Activated T-helper 9 cell treated with anti-CD3 and anti-CD28 coated beads, Interleukin-2, amount 50 U/mL, for 16 hours (primary cell): ENCODE measurements at places on chromosomes 16 and 17.

DNA sequence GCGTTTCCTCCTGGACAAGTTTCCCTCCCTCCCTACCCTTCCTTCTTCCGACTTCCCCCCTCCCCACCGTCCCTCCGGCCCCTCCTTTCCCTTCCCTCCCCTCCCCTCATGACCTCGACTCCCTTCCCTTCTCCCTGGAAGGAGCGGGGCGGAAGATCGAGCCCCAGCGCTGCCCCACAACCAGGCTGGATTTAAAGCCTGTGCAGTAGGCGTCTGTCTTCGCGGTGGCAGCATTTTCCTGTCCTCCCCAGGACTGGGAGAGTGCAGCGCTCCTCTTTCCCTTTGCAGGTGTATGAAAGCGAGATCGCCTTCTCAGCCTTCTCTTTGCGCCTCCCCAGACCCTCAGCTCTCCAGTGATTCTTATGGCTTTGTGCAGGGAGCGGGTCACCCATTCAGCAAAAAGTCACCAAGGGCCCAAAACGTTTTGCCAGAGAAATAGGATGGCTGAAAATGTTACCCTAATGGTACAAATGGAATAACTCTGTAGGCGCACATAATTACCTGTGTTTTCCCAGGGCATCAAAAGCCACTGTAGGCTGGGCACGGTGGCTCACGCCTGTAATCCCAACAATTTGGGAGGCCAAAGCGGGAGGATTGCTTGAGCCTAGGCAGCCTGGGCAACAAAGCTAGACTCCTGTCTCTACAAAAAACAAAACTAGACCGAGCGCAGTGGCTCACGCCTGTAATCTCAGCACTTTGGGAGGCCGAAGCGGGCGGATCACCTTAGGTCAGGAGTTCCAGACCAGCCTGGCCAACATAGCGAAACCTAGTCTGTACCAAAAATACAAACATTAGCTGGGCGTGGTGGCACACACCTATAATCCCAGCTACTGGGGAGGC lies 40.8 kb downstream of the SLFN12L start:
- no peak for DNase-seq

DNA sequence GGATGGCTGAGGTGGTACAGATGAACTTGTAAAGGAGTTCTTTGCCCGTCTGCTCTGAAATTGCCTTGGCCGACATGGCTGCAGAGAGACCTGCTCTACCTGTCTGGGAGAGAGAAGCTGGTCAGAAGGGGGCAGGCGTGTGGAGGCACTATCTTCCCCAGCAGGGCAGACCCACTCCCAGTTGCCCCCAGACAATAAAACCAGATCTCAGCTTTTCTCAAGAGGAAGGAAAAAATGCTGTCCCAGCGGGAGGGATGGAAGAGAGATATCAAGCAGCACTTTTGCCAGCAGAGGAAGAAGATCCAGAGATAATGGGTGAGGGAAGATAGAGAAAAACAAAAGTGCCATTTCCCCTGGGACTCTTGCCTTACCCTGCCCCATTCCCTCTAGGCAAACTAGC lies 5.0 kb downstream of the ACLY start:
- DNase-seq: no peak

DNA sequence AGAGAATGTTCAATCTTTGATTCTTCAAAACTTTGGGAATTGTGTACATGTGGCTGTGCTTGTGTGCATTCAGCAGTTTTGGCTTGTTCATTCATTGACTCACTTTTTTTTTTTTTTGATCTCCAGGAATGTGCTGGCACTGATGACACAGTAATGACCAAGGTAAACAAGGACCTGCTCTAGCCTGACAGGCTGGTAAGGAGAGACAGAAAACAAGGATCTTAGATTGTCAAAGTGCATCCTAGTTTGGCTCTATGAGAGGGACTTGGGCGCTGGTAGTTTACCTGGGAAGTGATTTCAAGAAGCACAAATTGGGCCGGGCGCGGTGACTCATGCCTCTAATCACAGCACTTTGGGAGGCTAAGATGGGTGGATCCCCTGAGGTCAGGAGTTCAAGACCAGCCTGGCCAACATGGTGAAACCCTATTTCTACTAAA lies 233.1 kb upstream of the WSCD1 start:
- DNase-seq: no peak

DNA sequence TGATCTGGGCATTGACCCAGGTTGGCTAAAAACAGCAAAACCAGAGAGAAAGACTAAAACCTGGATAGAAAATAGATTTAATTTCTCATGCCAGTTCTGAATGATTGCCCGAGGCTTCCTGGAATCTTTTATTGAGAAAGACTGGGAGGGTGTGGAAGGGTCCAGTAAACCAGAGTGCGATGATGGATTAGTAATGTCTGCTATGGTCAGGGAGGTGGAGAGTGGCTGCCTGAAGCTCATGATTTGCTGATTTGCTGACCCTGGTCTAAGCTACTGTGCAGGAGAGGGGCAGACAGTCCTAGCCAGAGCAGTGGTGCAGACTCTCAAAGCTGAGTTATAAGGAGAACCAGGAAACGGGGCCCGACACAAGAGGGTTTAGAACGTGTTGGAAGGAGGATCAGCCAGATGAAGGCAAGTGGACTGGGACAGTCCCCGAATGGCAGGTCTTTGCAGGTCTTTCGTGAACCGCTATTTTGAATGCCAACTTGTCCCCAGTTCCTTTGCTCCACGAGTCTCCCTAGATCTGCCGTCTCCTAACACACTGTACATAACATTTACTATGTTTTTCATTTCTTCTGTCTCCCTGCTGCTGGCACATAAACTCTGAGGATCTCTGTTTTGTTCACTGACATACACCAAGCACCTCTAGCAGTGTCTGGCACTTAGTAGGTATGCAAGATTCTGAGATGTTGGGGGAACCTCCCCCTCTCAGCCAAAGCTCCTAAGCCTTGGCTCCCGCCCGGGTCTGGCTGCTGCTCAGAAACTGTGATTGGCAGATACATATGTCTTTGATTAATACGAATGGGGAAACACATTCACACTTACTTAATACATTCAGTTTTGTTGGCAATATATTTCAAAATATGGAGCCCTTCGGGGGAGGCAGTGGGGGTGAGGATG lies 237.3 kb upstream of the TNRC6C start:
- no peak for DNase-seq

DNA sequence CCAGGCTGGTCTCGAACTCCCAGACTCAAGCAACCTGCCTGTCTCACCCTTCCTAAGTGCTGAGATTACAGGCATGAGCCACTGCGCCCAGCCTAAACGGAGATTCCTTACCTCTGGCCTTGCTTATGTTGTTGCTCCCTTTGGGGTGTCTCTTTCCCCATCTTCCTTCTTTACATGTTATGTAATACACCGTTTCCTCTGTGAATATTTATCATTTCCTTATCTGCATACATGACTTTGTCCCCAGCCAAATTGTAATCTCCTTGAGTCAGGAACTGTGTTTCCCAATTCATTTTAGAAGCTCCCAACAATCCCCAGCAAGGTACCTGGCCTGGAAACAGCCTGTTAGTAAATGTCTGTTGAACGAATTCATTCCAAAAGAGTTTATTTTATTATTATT lies 15.7 kb downstream of the COPZ2 start:
- DNase-seq: no peak

DNA sequence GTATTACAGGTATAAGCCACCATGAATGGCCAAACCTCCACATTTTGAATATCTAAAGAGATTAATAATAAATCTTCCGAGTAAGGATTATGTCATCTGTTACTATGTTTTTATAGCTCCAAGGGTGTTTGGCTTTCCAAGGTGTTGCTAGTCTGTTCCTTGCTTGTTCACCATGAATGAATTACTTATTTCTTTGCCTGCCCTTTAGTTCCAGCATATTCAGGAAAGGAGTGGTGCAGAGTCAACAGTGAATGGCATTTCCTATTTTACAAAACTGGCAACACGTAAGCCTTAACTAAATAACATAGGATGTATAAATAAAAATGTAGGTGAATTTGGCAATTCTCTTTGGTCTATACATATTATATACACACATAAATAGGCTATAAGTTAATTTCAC lies 70.3 kb downstream of the MYO1D start:
- no peak for DNase-seq

DNA sequence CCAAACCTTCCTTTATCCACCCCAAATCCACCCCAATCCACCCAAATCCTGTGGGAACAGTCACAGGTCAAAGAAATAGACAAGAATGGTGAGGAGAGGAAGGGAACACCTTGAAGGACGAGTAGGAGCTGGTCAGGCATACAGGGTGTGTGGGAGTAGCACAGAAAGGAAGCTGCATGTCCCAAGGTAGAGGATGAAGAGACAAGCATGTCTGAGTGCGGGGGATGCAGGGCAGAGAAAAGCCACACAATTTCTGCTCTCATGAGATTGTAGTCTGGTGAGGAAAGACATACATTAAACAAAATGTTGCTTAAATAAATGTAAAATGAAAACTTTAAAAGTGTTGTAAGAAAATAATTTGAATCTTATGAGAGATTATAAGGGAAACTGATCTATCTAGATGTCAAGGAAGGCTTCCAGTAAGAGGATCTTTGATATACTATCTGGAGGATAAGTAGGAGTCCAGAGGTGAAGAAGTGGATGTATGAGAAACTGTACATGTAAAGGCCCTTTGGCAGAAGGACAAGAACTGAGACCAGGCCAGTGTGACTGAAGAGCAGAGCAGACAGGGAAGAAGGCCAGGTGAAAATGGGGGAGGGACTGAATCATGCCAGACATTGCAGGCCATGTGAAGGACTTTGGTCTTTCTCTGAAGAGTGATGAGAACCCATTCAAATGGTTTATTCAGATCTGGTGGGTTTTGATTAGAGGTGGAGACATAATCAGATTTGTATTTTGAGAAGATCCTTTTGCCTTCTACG lies 18.6 kb downstream of the TMEM98 start:
- no peak for DNase-seq

DNA sequence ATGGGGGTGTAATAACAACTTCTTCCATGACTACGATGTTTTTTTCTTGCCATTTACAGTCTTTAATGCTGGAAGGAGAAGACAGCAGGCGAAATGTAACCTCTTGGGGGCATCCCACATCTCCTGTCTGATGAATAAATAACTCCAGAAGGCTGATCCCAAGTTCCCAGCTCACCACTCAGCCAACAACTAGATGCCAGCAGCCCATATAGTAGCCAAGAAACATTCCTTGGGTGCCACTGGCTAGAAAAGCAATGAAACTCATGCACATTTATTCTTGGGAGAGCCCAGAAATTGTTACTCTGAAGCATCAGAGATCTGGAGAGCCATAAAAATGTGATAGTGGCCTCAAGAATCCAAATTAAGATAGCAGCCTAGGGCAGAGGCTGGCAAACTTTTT lies 22.7 kb upstream of the TMEM101 start:
- DNase-seq: no peak

DNA sequence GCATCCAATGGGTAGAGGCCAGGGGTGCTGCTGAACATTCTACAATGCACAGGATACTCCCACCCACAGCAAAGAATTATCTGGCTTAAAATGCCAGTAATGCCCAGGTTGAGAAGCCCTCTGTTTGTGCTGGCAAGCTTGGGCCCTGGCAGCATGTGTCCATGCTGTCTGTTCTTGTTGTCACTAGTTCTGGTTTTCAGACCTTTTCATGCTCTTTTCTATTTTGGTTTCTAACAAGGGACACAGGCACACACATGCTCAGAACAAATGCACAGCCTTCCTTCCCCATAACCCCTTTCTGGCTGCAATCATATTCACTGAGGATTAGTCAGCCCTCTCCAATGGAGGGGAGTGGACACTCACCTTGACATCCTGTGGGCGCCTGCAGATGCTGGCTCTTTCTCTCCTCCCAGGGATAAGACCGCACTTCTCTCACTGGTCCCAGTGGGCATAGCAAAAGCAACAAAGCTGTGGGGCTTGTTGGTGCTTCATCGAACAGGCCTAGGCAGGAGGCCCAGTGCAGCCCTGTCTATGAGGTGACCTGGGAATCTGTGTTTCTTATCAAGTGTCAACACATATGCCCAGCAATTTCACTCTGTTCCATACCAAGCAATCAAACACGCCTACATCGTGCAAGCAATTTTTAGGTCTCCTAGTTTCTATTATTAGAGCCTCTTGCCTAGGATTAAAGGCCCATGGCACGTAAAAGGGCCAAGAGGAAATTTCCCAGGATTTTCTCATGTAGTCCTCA lies 271.1 kb upstream of the CCL2 start:
- no peak for DNase-seq

- DNase-seq: peak; percentile 42
These were observed 44.7 kb downstream of the IL21R start for GRCh38 chr16:27446721-27447120.

DNA sequence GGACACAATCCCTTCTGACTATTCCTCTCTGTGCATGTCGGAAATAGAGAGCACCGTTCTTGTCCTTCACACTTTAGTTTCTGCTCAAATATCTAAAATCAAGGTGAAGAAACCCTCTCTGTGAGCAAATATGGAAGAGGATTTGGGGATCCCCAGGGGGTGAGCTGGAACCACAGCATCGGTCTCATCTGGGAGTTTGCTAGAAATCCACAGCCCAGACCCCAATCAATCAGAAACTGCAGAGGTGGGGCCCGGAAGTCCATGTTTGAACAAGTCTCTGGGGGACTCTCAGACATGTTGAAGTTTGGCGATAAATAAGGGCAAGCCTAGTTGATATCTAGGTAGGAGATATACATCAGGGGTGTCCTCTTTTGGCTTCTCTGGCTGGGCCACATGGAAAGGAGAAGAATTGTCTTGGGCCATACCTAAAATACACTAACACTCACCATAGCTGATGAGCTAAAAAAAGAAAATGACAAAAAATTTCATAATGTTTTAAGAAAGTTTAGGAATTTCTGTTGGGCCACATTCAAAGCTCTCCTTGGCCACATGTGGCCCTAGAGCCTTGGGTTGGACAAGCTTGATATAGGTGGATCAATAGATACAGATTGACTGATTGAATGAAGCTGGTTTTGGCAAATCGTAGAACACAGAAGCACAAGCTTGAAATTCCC lies 168.0 kb upstream of the FOXF1 start:
- DNase-seq: no peak

DNA sequence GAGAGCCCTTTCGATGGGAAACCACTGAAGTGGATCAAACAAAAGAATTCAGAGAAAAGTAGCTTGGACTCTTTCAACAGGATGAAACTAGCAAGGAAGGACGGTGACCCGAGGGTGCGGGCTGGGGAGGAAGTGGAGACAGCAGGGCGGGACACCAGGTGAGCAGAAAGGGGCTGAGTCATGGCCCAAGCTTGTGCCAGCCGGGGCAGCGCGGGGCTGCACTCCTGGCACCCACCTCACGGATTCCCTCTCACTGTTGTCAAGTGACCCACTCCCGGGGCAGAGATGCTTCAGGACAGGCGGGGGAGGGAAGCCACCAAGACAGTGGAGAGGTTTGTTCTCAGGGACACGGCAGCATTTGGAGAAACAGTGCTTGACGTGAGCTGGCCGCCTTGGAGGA lies 10.7 kb upstream of the RNF222 start:
- DNase-seq: no peak

GRCh38 chr17:57971572-57971971 lies 16.4 kb upstream of the CUEDC1 start:
- DNase-seq: no peak
